Stimulated activated naive CD8-positive, alpha-beta T cell treated with anti-CD3 and anti-CD28 coated beads, Interleukin-15, amount 100 ng/mL, for 72 hours (primary cell): ENCODE measurements at places on chromosomes 6 and 20.

DNA sequence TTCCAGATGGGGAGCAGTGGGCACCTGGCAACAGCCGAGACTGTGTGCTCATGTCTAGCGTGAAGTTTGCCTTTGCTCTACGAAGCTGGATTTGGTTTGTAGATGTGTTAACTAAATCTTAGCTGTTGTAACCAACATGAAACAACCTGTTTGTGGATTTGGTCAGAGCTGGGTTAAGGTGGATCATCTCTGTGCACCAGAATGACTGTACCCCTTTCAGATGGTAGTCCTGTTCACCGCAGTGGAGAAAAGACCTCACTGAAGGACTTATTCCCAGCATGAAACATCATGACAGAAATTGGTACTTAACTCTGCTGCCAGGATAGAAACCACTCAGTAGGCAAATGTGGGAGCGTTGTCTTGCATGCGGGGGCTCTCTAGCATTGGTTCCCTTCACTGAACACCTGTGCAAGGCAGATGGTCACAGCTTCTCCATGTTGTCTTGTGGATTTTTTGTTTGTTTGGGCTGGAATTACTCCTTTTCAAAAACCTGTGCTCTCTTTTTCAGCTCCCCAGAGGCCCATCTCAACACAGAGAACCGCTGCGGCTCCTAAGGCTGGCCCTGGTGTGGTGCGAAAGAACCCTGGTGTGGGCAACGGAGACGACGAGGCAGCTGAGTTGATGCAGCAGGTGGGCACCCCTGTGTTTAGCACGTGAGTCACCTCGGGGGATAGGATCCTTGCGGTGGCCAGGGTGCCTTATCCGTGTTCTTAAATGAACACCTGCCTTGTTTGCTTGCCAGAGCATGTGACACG is 19.3 kb upstream of the EFCAB8 start:
- DNase-seq = no peak

GRCh38 chr6:46276576-46277142 is 105.9 kb upstream of the ENPP5 start:
- DNase-seq = no peak

DNA sequence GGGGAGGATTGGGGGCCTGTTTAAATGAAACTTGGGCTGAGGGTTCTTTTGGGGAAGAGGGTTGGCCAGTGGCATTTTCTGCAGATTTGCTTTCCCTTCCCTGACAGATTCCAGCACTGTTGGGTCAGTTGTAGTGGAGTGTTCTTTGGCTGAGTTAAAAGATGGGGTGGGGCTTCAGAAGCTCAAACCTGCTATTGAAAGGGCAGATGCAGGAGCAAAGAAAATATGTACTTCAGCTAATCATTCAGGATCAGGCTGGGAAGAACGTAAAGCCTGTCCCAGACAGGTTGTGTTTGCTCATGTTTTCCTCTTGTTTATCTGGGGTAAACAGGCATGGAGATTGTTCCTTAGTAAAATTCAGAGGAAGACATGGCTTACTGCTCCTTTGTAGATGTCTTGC is 2.5 kb downstream of the SASH1 start:
- DNase-seq = no peak

- DNase-seq = no peak
Observed at GRCh38 chr6:56595490-56596122, 47.1 kb downstream of the DST start.

- DNase-seq = no peak
Observed at GRCh38 chr6:168179133-168179532, 100.1 kb upstream of the FRMD1 start.

- no peak for DNase-seq
Observed at GRCh38 chr6:35808688-35809087, 3.5 kb downstream of the LHFPL5 start.

- DNase-seq = no peak
Observed at GRCh38 chr20:60007464-60007863, 49.2 kb downstream of the CDH26 start.

GRCh38 chr6:85556992-85557668 is 36.5 kb downstream of the SNX14 start:
- DNase-seq = no peak

DNA sequence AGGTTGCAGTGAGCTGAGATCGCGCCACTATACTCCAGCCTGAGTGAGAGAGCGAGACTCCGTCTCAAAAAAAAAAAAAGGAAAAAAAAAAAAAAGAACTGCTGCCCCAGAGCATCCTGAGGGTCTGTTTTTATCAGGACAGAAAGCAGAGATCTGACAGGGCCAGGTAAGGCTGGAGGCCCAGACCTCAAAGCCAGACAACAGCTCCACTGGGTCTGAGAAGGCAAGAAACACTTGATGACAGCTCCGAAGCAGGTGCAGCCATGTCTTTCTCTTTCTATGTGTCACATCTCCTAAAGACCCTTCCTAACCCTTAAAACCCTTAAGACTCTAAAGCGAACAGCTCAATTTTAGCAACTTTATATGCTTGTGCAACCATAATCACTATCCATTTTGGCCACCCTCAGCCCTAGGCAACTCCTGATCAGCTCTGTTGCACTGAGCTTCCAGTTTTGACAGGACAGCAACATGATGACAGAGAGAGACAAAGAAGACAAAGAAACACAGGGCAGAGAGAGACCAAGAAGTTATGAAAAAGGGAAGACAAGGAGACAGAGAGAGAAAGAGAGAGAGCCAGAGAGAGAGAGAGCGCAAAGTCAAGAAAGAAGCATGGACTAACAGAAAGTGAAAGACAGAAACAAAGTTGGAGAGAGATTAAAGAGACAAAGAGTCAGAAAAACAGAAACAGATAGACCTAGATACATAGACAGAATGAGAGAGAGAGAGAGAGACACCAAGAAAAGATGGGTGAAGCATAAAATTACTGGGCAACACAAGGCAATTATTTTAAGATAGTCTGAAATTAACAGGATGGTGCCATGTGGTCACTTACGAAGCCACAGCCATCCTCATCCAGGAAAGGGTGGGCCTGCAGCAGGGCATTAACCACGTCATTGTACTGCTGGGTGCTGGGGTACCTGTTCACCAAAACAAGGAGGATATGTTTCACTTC is 39.2 kb downstream of the SAMD3 start:
- peak; percentile 57 for DNase-seq

GRCh38 chr6:13349811-13350506 is 21.6 kb upstream of the TBC1D7 start:
- no peak for DNase-seq

GRCh38 chr6:36825994-36826393 is 13.2 kb downstream of the CPNE5 start:
- DNase-seq = no peak

GRCh38 chr6:148470606-148471465 is 128.2 kb downstream of the SASH1 start:
- DNase-seq = no peak

GRCh38 chr20:38295811-38296210 is 8.1 kb upstream of the BPI start:
- no peak for DNase-seq

GRCh38 chr6:56246881-56247653 is at the start of gene COL21A1:
Gene COL21A1 (minus strand): TSS chr6:56247580. CDS start chr6:56182618, 64,962 bp downstream.
- DNase-seq = no peak

DNA sequence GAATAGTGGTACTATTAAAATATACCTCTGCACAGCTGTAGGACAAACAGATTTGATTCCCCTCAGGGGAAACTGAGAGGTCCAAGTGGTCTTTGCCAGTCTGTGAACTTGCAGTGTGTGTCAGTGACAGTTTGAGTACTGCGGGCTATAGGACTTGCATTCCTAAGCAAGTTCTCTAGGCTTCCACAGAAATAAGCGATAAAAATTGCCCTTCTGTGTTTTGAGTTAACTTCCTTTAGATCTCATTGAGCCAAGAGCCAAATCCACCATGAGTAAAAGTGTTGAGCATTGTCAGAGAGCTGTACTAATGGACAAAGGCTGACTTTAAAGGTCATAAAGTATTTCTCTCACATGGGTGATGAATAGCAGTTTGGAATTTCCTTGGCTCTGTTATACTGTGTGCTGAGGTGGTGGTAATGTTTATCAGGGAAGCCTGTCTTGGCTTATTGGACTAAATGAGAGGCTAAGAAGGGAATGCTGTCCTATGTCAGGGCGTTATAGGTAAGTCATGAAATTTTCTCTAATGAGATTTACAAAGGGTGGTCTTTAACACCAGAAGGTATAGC is 122.6 kb upstream of the MAP3K7 start:
- DNase-seq = no peak

DNA sequence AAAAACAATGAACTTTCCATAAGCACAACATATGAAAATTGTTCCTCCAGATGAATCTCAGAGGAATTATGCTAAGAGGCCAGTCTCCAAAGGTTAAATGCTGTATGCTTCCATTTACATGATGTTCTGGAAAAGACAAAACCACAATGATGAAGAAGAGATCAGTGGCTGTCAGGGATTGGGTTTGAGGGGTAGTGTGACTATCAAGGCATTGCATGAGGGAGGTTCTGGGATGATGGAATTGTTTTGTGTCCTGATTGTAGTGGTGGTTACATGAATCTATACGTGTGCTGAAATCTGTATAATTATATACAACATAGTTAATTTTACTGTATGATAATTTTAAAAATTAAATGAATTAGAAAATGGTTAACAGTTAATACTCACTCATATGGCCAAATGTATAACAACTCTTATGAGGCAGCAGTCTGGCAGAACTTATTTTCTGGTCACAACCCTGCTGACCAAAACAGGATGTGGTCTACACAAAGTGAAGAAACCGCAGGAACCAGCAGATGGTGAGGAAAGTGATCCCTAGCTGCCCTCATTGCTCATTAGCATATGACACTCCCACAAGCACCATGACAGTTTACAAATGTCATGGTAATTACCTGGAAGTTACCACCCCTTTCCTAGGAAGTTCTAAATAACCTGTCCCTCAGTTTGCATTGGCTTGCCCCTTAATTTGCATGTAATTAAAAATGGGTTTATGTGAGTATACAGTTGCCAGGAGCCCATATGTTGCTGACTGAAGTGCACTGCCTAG is 31.9 kb downstream of the NSFL1C start:
- peak; percentile 71 for DNase-seq

GRCh38 chr20:4328541-4328940 is 313.2 kb upstream of the RNF24 start:
- DNase-seq = no peak

- no peak for DNase-seq
Observed at GRCh38 chr6:135867332-135867731, 15.8 kb downstream of the PDE7B start.

- no peak for DNase-seq
Observed at GRCh38 chr6:14412026-14412425, 294.5 kb downstream of the CD83 start.

DNA sequence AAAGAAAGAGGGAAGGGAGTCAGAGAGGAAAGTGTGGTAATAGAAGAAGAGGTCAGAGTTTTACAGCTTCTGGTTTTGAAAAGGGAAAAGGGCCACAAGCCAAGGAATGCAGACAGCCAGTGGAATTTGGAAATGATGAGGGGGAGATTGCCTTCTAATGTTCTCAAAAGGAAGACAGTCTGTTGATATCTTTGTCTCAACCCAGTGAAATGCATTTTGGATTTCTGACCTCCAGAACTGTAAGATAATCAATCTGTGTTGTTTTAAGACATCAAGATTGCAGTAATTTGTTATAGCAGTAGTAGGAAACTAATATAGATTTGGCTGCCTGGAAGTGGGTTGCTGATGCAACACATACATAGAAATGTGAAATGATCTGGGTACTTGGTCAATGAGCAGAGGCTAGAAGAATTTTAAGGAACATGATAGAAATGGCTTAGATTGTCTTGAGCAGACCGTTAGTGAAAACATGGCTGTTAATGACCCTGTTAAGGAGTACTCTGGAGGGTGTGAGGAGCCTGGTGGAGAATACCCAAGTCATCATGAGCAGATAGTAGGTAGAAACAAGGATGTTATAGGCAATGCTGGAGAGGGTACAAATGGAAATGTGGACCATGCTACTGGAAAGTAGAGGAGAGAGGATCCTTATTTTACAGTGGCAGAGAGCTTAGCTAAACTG is 255.8 kb upstream of the RAB32 start:
- no peak for DNase-seq

DNA sequence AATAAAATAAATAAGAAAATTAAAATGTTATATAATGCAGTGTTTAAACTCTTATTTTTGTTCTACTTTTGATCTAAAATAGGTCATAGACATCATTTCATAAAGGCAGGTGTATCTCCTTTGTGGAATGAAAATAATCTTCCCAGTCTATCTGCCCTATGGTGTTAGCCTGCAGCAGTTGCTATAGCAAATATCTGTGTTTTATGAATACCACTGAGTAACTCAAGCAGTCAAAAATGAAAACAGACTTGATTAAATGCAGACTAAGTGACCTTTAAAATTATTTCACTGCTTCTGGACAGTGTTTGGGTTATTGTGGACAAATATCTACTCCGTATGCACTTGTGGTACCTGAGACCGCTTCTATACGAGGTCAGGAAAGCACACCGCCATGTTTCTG is 11.8 kb downstream of the HTR1B start:
- DNase-seq = no peak

DNA sequence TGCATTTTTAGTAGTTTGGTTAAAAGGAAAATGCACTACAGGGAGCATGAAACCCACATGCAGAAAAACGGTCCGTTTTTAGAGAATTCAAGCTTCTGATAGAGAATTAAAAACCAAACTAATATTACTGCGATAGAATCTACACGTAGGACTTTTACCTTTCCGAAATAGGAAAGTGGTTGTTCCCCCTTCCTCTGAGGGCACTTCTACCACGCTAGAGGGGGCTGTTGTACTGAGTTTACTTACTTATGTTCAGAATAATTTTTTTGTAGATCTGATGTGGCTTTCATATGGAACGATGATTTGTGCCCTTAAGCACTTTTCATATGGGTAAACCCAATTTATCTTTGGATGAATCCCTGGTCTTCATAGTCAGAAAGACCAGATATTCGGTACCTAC is 264.3 kb upstream of the PLN start:
- peak; percentile 42 for DNase-seq

DNA sequence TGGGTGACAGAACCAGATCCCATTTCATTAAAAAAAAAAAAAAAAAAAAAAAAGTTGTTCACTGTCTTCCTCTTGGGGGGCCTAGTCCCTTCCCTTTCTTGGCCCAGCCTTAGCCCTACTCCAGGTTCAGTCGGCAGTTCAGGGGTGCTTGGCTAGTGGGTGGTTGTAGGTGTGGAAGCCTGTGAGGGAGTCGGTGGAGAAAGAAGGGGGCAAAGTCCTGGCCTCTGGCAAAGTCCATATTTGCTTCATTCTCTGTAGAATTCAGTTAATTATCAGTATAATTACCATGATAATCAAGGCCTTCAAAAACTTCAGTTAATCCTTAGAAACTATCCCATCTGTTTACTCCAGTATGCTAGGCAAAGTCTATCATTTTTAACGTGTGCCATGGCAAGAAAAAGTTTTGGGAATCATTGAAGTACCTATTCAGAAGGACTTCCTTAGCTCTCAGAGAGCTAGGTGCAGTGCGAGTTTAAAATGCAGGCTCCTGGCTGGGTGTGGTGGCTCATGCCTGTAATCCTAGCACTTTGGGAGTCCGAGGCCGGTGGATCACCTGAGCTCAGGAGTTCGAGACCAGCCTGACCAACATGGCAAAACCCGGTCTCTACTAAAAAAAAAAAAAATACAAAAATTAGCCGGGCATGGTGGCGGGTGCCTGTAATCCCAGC is 205.7 kb upstream of the ARG1 start:
- DNase-seq = no peak

GRCh38 chr20:61628901-61629601 is 377.0 kb downstream of the CDH4 start:
- DNase-seq = no peak

- no peak for DNase-seq
Observed at GRCh38 chr6:358847-359246, 32.7 kb upstream of the IRF4 start.

GRCh38 chr6:32187009-32187709 is 2.8 kb downstream of the PBX2 start:
- DNase-seq = no peak

GRCh38 chr6:69827276-69827893 is 30.6 kb upstream of the LMBRD1 start:
- DNase-seq = no peak
